ENCODE measurements at places on chromosomes 2 and 18.

DNA sequence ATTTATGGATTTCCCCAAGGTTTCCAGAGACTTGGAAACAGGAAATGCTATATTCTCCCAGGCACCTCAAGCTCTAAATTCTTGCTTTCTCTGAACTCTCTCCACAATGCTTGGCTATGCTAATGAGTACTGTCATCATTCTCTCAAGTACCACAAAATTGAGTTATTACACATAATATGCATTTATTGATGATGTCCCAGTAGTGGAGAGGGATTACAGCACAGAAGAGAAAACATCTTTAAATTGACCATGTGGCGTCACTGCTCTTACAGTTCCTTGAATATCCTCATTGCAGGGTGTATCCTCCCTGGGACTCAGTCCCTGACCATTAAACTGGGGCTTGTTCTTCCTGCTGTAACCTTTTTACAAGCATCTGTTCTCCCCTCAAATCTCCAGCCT lies 681.1 kb upstream of the FANCL start:
- DNase-seq, result no peak

DNA sequence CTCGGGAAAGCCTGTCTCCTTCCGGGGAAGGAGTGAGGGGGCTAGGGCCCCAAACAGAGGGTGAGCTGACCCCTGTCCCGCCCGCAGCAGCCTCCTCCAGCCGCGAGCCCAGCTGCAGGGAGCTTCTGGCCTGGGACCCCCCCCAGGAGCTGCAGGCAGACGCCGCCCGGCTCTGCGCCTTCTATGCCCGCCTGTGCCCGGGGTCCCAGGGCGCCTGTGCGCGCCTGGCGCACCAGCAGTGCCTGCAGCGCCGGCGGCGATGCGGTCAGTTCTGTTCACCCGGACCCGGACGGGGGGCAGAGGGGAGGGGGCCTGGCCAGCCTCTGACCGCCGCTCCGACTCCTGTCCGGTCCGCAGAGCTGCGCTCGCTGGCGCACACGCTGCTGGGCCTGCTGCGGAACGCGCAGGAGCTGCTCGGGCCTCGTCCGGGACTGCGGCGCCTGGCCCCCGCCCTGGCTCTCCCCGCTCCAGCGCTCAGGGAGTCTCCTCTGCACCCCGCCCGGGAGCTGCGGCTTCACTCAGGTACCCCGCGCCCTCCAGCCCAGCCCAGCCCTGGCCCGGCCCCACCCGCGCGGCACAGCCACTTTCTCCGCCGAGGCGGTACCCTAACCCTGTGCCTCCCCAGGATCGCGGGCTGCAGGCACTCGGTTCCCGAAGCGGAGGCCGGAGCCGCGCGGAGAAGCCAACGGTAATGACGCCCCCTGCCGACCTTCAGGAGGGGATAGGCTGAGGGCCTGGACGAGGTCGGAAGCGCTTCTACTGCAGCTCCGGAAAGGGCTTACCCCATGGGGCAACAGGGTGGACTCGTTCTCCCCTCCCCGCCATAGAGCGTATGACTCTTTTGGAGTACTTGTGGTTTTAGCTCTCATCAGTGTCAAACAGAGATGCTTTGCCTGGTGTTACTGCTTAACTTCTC lies 2.0 kb upstream of the CHRND start:
- DNase-seq, result no peak

- no peak for DNase-seq
Measured at GRCh38 chr2:216927163-216927562, 67.3 kb upstream of the TNP1 start.

DNA sequence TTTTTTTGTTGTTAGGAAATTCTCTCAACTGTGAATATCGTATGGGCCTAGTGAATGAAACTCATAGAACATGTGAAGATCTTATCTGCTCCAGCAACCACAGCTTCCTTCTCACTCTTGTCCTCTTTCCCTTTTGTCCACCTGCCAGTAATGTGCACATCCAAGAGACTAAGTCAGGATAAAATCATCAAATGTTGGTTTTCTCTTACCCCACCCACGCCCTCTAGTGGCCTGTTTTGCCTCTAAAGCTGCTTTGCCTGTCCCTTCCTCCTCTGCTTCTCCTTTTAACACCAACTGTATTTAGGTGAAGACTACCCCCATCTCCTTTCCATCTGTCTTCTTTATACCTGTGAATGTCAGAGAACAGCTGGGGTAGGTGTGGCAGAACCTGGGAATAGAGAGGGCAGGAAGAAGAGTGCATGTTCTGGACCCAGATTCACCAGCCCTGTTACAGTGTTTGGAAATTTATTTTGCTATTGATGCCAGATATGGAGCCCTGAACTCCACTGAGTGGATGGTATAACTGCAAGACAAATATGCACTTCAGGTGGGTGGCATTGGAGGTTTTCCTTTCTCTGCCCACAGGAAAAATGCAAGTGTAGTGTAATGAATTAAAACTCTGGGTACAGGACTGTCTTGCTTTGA lies 8.4 kb upstream of the MGAT5 start:
- DNase-seq, result peak; percentile 74

GRCh38 chr18:79927607-79928562 lies 23.6 kb downstream of the SLC66A2 start:
- DNase-seq, result peak; percentile 65

- no peak for DNase-seq
Measured at GRCh38 chr18:5942591-5942990, 47.3 kb upstream of the TMEM200C start.

DNA sequence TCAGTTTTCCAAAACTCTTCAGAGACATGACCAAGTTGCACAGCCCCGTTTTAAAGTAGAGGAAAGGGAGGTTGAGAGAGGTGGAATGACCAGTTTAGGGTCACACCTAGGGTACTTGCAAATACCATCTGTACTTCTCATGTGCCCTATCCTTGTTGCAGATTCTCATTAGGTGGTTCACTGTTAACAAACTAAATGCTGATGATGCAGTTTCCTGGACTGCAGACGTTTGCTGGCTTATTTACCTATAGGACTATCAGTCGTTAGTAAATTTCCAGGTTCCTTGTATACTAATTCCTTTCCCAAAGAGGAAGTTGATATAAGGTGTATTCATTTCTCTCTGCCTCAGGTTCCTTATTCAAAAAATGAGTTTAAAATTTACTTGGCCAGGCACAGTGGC lies 1.4 kb downstream of the FARP2 start:
- no peak for DNase-seq

GRCh38 chr2:953975-954686 lies 3.5 kb downstream of the SNTG2 start:
- no peak for DNase-seq

GRCh38 chr18:48216639-48217257 lies 192.4 kb downstream of the ZBTB7C start:
- DNase-seq, result no peak

GRCh38 chr2:223108351-223109050 lies 56.5 kb downstream of the KCNE4 start:
- no peak for DNase-seq

DNA sequence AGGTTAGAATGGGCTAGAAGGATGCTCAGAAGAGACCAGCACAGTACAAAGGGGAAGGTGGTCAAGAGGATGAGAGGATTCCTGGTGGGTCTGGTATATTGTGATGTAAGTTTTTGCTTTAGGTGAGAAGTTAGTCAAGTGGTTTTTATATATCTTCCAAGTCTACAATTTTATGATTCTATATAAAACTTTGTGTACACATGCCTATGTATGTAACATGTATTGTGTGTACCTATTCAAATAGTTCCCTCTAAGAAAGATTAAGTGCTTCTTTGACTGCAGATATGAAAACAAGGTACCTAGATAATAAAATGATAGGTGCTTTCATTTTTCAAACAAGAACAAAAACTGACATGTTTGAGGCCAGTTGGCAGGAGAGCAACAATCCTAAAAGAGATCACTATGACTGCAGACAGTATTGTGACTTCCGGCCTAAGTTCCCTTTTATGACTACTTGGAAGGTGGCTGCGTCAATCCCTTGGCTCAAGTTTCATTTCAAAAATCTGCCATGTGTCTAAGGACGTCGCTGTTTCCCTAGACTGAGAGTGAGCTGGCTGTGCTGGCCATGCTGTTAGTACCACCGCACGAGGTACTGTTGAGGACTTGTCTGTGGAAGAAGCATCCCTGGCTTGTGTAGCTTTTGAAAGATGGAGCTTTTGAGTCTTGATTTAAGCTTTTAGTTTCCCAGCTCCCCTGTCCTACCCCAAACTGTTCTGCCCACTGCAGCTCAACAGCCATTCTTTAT lies 123.1 kb downstream of the PRPF40A start:
- no peak for DNase-seq

DNA sequence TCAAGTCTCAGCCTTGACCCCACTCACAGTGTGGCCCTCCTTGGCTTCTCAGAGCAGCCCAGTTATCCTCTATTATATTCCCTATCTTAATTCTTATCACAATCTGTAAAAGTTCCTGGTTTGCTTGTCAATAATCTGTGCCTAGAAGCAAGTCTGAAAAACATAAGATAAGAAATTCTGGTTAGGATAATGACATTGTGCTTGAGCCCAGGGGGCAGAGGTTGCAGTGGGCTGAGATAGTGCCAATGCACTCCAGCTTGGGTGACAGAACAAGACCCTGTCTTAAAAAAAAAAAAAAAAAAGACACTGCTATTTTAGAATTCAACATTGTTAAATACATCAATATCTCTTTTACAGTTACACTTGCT lies 63.9 kb downstream of the TMEM131 start:
- DNase-seq, result no peak

DNA sequence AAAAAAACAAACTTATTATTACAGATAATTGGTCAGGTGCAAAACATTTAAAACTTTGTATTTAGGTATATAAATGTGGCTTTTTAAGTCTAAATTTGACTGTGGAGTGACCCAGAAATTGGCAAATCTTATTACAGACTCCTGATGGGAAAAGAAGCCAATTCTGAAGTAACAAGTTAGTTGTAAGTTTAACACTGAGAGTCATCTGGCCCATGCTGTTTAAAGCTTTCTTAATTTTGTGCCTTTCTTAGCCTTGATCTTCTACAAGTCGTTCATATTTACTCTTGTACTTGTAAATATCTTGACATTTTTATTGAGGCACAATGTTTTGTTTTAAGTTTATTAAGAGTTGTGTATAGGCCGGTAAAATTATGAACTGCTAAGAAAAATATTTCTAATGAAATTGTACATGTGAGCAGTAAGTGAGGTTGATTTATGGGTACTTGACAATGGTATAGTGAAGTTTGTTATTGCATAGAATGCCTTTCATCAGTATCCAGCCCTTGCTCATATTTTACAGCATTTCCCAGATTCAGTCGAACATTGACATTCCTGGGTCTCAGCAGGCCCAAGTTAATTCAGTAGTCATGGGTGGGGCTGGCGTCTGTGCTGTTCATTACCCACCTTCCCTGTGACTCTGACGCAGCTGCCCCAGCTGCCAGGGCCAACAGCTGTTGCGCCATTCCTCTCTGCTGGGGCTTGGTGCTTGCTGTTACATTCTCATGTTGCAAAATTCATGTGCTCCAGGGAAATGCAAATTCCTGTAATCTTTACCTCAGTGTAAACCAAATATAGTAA lies 121.4 kb downstream of the ZNF236 start:
- DNase-seq, result no peak

GRCh38 chr2:134771313-134771801 lies 52.6 kb upstream of the TMEM163 start:
- no peak for DNase-seq

- no peak for DNase-seq
Measured at GRCh38 chr2:164706522-164706921, 85.2 kb upstream of the GRB14 start.

DNA sequence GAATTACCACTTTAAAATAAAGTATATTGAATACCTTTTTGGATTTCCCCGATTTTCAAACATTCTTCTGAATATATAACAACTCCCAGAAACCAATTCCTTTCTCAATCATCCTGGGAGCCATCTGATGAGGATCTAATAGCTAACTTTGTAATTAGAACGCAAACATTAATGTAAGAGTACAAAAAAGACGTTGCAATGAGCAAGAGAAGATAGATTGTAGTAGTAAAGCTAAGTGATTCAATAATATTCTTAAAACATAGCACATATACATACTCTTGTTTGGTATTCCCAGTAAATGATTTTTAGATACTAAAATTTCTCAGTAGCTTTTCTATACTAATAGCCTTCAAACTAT lies 1.1 kb downstream of the ABCA12 start:
- no peak for DNase-seq

GRCh38 chr2:38180754-38181153 lies 104.8 kb upstream of the CYP1B1 start:
- no peak for DNase-seq

DNA sequence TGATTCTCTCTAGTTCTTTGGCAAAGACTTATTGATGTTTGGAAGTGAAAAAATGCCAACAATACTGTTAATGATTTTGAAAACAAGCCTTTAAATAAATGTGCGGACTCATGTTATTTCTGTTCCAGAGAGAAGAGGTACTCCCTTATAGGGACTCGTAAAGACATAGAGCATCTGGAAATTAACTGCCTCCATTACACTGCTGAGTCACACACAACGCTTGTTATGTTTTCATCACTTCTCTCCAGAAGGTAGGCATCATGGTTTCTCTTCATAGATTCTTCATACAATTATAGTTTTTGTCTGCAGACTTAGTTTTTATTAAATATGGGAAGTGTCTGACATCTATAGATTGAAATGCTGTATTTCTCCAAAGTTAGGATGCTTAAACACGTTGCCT lies 302.5 kb upstream of the EPC2 start:
- no peak for DNase-seq

GRCh38 chr2:88841224-88841929 lies 149.9 kb downstream of the RPIA start:
- DNase-seq, result no peak

GRCh38 chr18:33291539-33291938 lies 149.0 kb downstream of the CCDC178 start:
- no peak for DNase-seq

DNA sequence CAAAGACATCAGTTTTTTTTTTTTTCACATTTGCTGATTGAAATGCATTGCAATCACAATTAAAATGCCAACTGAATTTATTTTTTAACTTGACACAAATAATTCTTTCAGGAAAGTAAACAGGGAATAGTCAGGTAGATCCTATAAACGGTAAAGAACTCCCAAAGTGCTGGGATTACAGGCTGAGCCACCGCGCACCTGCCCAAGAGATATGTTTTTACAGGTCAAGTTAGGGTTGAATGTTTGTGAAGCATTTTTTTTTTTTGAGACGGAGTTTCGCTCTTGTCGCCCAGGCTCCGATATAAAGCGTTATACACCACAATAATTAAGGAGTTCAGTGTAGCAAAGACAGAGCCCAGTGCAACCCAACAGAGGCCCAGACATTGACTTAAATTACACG lies 15.1 kb downstream of the ITM2C start:
- no peak for DNase-seq

DNA sequence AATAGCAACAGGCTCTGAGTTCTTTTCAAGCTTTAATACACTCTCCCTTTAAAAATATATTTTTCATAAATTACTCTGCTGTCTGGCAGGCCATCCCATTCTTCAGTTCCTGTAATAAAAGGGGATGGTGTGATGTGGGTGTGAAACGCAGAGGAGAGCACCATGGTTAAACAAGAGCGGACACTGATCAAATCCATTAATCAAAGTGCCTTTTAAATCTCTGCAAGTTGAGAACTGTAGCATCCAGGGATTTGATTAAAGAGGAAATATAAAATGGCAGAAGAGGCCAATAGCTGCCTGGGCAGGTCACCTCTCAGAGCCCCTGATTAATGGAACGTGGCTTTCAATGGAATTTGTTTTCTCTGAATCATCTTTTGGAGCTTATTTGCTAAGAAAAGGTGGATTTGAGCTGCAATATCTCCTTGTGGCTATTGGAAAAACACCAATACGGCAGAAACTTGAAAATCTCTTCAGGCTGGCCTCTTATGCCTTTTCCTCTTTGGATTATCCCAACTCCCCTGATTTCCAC lies 96.9 kb downstream of the ACTR3 start:
- no peak for DNase-seq
